C1 segment of cervical spinal cord (tissue), 14 donors: ENCODE measurements at places on chromosomes 12 and 14.

DNA sequence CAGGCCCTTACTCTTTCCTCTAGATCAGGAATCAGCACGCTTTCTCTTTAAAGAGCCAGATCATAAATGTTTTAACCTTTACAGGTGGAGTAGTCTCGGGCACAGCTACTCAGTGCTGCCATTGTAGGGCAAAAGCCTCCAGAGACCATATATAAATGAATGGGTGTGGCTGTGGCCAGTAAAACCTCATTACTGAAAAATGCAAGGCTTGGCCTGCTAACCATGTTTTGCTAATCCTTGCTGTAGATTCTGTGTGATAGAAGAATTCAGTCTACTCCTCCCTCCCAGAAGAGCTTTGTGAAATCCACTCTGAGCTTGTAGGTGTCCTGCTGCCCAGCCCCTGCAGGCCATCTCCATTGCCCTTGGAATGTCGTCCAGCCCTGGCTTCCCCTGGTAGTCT lies 58.1 kb downstream of the HSP90AA1 start:
- no peak for DNase-seq

DNA sequence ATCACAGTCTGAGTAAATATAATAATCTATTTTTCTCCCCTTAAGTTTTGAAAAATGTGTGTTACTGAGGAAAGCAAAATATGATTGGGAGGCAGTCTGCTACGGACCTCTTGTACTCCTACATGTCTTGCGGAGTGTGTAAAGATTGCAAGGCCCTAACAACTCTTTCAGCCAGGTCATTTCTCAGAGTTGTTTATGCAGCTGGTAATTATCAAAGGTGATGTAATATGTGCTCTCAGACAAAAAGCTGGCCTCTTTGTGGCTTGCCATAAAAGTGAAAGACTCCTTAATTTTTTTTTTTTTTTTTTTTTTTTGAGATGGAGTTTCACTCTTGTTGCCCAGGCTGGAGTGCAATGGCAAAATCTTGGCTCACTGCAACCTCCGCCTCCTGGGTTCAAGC lies 40.5 kb upstream of the MON2 start:
- no peak for DNase-seq

DNA sequence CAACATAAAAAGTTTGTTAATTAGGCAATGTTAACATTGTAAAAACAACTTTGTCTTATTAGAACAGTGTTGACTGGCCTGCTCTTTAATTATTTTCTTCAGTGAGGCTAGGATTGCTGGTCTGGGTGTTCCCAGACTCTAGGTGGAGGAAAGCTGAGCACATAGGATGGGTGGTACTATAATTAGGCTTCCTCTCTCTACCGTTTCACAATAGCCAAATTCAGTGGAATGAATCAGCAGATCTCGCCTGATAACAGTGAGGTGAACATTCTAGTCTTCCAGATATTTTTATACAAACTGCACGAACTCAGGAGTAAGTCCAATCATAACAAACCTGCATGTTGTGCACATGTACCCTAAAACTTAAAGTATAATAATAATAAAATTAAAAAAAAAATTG lies 11.9 kb downstream of the PTGDR start:
- no peak for DNase-seq

DNA sequence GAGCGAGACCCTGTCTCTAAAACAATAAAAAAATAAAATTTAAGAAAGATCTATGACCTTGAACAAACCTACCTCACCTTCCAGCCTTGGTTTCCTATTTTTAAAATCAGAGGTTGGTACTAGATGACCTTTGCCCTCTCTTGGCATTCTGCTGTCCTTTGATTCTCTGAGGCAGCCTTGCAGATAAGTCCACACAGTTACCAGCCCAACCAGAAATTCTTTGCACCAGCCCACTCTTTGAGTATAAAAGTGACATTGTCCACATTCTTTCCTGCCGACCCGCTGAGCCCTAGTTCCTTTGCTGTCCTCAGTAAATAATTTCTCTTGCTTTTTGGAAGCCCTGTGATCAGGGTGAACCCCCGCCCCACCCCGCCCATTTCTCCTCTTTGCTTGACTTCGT lies 150.4 kb downstream of the PHETA1 start:
- DNase-seq, result no peak

GRCh38 chr12:66210840-66211239 lies 21.8 kb downstream of the IRAK3 start:
- no peak for DNase-seq

DNA sequence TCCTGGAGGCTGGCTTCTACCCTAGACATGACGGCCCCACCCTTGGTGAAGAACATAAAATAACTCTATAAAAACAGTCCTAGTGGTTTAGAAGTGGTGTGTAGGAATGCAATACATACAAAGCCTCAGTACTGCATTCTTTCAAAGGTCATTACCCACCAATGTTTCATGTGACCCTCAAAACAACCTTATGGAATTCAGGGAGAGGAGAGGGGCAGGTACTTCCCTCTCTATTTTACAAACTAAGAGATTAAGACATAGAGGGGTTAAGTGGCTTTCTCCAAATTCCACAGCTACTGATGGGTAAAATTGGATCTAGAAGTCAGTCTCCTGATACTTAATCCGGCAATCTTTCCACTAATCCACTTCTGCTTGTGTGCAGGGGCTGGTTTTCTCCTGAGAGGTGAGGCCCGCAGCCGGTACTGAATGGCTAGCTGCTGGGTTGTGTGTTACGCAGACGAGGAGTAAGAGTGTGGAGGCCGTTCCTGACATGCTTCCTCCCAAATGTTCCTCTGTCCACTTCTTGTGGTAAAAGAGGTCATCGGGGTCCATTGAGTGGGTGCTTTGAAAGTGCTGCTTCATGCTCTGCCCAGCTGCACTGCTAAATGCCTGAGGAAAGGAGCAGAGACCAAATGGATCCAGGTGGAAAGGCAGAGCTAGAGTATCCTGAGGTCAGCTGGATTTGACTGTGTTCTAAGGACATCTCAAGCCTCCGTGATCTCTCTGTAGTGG lies 16.2 kb downstream of the SLC7A8 start:
- DNase-seq, result no peak

DNA sequence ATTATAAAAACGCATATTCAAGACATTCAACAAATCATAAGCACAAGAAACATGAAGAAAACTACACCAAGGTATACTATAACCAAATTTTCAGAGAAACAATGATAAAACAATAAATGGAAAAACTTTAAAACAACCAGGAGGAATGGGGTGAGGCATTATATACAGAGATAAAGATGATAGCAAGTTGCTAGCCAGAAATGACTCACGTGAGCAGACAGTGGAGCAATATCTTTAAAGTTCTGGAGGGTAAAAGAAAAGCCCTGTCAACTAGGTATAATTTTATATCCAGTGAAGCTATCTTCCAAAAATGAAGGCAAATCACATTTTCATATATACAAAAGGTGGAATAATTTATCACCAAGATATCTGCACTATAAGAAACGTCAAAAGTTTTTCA lies 97.8 kb upstream of the PCED1B start:
- DNase-seq, result no peak

DNA sequence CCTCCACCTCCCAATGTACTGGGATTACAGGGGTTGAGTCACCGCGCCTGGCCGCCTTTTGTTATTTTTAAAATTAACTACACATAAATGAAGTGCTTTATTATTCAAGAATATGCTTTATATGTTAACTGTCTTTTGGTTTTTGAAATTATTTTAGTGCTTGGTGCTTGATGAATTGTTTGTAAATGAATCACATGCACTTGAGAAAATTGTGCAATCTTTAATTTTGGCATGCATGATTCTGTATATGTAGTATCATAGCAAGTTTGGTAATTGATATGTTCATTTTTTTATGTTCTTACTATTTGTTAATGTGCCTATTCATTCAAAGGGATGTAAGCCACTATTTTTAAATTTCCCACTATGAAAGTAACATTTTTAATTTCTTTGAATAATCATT lies 440.9 kb downstream of the NAV3 start:
- no peak for DNase-seq

DNA sequence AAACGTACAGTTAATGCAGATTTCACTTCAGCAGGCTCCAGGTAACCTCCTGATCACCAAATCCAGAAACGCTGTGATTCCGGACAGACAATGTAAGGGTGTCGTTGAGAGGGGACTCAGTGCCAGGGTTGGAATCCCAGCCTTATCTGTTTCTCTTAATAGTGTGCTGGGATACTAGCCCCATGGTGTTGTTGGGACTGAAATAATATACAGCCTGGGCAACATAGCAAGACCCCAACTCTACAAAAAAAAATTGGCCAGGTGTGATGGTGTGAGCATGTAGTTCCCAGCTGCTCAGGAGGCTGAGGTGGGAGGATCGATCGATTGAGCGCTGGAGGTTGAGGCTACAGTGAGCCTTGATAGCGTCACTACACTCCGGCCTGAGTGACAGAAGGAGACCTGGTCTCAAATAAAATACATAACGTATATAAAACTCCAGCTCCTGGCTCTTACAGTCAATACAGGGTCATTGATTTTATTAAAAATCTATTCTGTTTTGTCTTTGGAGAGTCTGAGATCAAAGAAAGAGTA lies 1.3 kb downstream of the PEBP1 start:
- DNase-seq, result no peak

- no peak for DNase-seq
These were observed 21.2 kb downstream of the GPRC5D start for GRCh38 chr12:12930633-12931219.

DNA sequence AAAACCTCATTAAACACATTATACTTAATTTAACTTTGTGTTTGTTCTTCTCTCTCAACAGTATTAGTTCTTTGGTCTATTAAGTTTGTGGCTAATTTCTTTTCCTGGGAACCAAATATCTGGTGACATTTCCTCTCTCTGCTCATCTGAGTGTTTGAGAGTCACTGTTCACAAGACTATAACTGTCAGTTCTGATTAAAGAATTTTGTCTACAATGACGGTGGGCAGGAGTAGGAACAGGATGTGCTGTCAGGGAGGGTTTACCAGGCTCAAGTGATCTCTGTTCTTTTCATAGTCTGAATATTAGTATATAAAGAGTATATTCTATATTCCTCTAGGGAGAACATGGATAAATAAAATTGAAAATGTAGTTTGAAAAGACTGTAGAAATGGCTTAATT lies 92.9 kb downstream of the ALG10B start:
- no peak for DNase-seq

- no peak for DNase-seq
These were observed 568.5 kb downstream of the AACS start for GRCh38 chr12:125633686-125634085.

DNA sequence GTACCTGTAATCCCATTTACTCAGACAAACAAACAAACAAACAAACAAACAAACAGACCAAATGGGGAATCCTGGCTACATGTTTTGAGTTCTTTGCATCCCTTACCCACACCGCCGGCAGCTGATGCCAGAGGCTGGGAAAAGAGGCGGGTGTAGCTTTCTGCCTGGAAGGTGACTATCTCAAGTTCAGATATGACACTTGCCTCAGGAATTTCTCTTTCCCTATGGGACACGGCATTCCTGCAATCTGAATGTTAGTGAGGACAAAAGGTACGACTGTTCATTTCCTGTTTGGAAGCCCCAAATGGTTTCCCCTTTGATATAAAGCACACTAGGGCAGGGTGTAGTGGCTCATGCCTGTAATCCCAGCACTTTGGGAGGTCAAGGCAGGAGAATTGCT lies 2.9 kb downstream of the MYL2 start:
- DNase-seq, result no peak
